ENCODE measurements at places on chromosomes 2 and 18. TPM values are rescaled to one million over a fixed set of nuclear protein-coding genes. Genes with fewer than 3 reads are reported as not detected.

C2orf76 gene
- 14.7 TPM for total RNA-seq

SIX2 gene
- total RNA-seq: 0.90 TPM

GRCh38 chr2:19731515-19731914, 170.3 kb downstream of the TTC32 start:
- DNase-seq: no peak

DNA sequence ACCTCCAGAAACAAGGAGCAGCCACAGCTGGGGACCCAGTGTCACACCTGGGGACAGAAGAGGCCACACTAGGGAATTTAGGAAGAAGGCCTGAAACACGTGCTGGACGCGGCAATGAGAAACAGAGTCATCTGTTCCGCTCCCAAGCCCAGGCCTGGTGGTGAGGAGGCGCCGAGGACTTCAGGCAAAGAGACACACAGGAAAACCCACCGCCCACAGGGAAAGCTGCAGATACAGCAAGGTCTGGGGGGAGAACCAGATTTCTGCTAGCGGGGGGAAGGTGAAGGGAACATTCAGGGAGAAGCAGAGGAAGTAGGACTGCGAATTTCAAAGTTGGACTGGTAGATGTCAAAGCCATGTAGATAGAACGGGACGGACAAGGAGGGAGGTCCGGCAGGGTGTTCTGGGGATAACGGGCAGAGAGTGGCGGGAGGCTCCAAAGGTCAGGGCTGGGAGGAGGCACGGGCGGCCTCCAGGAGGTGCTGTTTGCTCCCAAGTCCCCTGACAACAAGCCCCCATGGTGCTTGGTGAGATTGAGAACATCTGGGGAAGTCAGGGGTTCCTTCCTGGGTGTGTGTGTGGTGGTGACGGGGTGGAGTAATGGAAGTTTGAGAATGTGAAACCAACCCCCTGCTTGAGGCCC, 351.7 kb upstream of the MYT1L start:
- DNase-seq: no peak

DNA sequence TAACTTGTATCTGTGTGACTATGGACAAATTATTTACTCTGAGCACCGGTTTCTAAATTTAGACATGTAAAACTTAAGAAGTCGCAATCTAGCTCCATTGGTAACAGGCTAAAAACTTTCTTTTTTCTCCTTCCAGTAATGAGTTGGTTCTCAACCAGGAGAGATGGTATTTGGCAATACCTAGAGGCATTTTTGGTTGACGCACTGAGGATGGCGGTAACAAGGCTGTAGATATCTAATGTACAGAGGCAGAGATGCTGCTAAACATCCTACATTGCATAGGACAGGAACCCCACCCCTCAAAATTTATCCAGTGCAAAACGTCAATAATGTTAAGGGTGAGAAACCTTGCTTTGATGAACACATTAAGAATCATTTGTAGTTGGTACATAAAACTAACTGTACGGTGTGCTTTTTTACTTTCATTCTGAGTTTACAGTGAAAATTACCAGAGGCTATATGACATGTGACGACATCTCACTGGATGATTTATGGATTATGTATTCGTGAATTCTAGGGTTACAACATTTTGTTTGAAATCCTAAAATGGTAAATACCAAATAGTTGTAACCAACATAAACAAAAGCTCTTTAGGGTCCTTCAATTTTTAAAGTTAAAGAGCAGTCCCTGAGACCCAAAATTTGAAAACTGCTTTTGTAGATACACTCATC, 91.3 kb downstream of the TLK1 start:
- no peak for DNase-seq

DNA sequence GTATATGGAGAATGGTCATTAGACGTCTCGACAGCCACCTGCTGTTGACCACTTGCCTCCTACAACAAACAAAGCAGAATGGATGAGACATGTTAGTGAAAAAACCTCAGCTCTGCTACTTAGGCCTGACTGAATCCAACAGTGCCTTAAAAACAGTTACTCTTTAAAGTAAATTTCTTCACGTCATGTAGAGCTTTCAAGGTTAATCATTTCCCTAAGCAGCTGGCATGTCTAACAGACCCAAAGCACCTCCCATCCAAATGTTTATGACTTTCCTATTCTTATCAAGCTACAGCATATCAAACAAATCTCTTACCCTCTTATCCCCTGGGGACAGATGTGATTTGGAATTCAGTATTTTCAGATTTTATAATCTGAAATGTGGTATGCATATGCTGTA, 75.6 kb upstream of the ITGB6 start:
- DNase-seq: no peak
